ENCODE measurements at places on chromosomes 3 and 15. TPM values are rescaled to one million over a fixed set of nuclear protein-coding genes. Genes with fewer than 3 reads are reported as not detected.

The GOLGA8R gene
- 2.8 TPM for total RNA-seq

The UROC1 gene
- not detected for total RNA-seq

The HRH1 gene
- total RNA-seq: 0.15 TPM

The WDR49 gene
- total RNA-seq: not detected

The SMCO1 gene
- not detected for total RNA-seq

The IQCF5 gene
- total RNA-seq: not detected

GRCh38 chr3:151197981-151198767 lies 4.8 kb downstream of the GPR171 start:
- H3K27me3 ChIP-seq: no peaks in the 10 kb centered on the region
- peak overlapping the region; percentile 96 for H3K4me3 ChIP-seq
- H3K4me1 ChIP-seq: peaks cover 50% of the 10 kb centered on the region
- H3K27ac ChIP-seq: peak overlapping the region; percentile 99
- DNase-seq: no peak

DNA sequence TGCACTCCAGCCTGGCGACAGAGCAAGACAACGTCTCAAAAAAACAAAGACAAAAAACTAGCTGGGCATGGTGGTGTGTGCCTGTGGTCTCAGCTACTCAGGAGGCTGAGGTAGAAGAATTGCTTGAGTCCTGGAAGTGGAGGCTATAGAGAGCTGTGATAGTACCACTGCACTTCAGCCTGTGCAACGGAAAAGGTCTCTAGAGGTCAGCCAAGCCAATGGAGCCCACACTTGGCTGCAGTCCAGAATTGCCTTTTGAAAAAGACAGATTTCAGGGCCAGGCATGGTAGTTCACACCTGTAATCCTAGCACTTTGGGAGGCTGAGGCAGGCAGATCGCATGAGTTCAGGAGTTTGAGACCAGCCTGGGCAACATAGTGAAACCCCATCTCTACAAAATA lies 8.4 kb upstream of the RBPMS2 start:
- H3K36me3 ChIP-seq: no peaks in the 10 kb centered on the region
- DNase-seq: no peak
- peaks cover 6% of the 10 kb centered on the region for H3K4me1 ChIP-seq
- no peak overlapping the region for H3K4me3 ChIP-seq

GRCh38 chr3:180246688-180247195 lies 210.0 kb upstream of the PEX5L start:
- H3K27me3 ChIP-seq: no peaks in the 10 kb centered on the region
- H3K27ac ChIP-seq: no peak overlapping the region
- H3K4me1 ChIP-seq: no peaks in the 10 kb centered on the region
- no peaks in the 10 kb centered on the region for H3K36me3 ChIP-seq
- H3K4me3 ChIP-seq: no peak overlapping the region

DNA sequence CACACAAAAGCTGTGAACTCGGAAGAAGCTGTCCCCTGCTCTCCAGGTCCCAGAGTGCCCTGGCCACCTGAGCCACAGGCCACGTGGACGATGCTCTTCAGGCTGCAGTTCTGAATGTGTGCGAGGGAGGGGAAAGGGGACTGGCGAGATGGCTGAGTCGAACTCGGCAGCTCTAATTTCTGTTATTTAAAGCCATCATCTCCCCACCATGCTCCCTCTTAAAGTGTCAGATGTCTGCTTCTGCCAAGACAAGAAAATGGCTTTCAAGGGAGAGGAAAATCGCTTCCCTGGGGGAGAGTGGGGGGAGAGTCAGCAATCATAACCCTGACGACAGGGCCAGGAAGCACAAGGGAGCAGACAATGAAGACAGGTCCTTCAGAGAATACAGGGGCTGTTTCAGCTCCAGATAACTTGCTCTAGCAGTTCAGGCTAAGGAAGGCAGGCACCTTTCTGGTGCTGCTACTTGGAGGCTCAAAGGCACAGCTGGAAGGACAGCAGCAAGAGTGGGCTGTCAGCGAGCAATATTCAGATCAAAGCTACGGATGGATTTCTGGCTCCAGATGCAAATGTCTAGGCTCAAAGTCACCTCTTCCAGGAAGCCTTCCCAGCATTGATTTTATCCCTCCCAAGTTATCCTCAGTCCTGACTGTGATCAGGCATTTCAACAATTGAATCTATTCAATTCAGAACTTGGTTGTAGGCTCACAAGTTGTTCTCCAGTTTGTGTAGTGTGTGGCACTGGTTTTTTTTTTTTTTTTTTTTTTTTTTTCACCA lies 15.5 kb upstream of the CCDC33 start:
- no peak overlapping the region for H3K4me3 ChIP-seq
- peaks cover 35% of the 10 kb centered on the region for H3K27me3 ChIP-seq
- no peak for DNase-seq

- DNase-seq: no peak
- H3K4me3 ChIP-seq: no peak overlapping the region
- no peak overlapping the region for H3K27ac ChIP-seq
- H3K36me3 ChIP-seq: no peaks in the 10 kb centered on the region
- no peaks in the 10 kb centered on the region for H3K4me1 ChIP-seq
- peaks cover 2% of the 10 kb centered on the region for H3K27me3 ChIP-seq
These were observed 218.6 kb downstream of the GREM1 start for GRCh38 chr15:32936283-32936918.

DNA sequence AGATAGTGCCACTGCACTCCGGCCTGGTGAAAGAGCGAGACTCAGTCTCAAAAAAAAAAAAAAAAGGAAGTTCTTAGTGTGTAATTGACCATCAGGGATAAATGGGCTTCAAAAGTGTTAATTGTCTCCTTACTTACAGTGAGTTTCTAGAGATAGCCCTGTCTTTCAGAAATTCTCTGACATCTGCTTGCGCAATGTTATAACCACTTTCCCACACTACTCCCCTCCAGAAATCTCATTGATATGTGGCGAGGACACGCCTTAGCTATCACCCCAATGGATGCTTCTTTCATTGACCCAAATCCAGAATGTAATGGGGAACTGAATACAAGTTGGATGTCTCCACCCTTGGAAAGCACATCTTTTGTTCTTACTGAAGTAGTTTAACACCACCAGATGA lies 70.9 kb downstream of the GMPS start:
- DNase-seq: no peak
- peaks cover 26% of the 10 kb centered on the region for H3K36me3 ChIP-seq
- no peak overlapping the region for H3K27ac ChIP-seq
- no peaks in the 10 kb centered on the region for H3K27me3 ChIP-seq

- peaks cover 3% of the 10 kb centered on the region for H3K27me3 ChIP-seq
- no peak overlapping the region for H3K27ac ChIP-seq
- H3K4me1 ChIP-seq: peaks cover 35% of the 10 kb centered on the region
- H3K4me3 ChIP-seq: no peak overlapping the region
- no peak for DNase-seq
These were observed 56.8 kb upstream of the IMPG2 start for GRCh38 chr3:101377209-101377608.

DNA sequence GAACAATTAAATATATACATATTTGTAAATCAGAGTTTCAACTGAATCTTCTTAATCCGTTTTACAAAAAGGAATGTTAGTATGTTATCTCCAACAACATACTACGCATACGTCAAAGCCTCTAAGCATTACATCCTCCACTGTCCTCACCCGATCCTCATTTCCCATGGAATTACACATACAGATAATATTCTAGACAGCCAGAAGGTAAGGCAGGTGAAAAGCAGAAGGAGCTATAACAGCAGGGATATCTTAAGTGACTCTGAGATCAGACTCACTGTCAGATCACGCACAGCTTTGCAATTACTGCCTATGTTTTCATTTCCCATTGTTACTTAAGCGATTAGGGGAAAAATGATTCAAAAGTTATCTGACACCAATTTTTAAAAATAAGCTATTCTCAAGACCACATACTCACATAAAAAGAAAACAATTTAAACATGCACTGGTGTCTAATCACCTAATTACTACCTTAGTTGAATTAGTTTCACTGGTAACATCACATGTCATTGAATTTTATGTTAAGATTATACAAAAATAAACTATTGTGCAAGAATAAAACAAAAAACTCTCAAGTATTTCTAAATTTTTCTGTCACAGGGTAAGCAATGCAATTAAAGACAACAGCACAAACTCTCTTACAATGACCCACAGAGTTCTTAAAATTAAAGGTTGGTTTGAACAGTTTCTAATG lies 92.8 kb downstream of the TBL1XR1 start:
- H3K27me3 ChIP-seq: no peaks in the 10 kb centered on the region
- H3K4me3 ChIP-seq: no peak overlapping the region
- no peak overlapping the region for H3K27ac ChIP-seq
- no peak for DNase-seq
- H3K36me3 ChIP-seq: peaks cover 9% of the 10 kb centered on the region
- H3K4me1 ChIP-seq: peaks cover 29% of the 10 kb centered on the region
